Uterine smooth muscle cell (primary cell): ENCODE measurements at places on chromosomes 5 and 9. TPM values are rescaled to one million over a fixed set of nuclear protein-coding genes. Genes with fewer than 3 reads are reported as not detected.

ATG12 gene
- 75.7 and 93.4 TPM in 2 replicates for total RNA-seq

CDC25C gene
- 3.4 and 22.4 TPM in 2 replicates for total RNA-seq

TAF11L11 gene
- total RNA-seq = not detected in 2 replicates

NTRK2 gene
- total RNA-seq = 0.33 and 1.9 TPM in 2 replicates

CDC20B gene
- under 0.01 and 0.22 TPM in 2 replicates for total RNA-seq

IRX1 gene
- not detected in 2 replicates for total RNA-seq

OR4F3 gene
- 0.11 TPM in 1 of 2 replicates, not detected in the other for total RNA-seq

ANKRD34B gene
- not detected in 2 replicates for total RNA-seq

SYNPO gene
- 0.50 and 0.89 TPM in 2 replicates for total RNA-seq

SRP19 gene
- total RNA-seq = 88.4 and 99.7 TPM in 2 replicates

HEMGN gene
- total RNA-seq = not detected in 2 replicates
